Foreskin melanocyte (primary cell): ENCODE measurements at places on chromosomes 5 and 9.
A peak's percentile ranks its signal among the peaks of the same experiment; 100 is the strongest.

- peak; percentile 63 for DNase-seq
These were observed 92.4 kb downstream of the ARL15 start for GRCh38 chr5:54217826-54218503.

- no peak for DNase-seq
These were observed 251.2 kb upstream of the RORB start for GRCh38 chr9:74245866-74246497.

- peak; percentile 15 for DNase-seq
These were observed 15.3 kb upstream of the CD180 start for GRCh38 chr5:67211926-67212325.

GRCh38 chr5:172764861-172765765, 5.9 kb downstream of the DUSP1 start:
- peak; percentile 94 for DNase-seq

GRCh38 chr5:132418881-132419280, 49.4 kb downstream of the SLC22A5 start:
- no peak for DNase-seq

DNA sequence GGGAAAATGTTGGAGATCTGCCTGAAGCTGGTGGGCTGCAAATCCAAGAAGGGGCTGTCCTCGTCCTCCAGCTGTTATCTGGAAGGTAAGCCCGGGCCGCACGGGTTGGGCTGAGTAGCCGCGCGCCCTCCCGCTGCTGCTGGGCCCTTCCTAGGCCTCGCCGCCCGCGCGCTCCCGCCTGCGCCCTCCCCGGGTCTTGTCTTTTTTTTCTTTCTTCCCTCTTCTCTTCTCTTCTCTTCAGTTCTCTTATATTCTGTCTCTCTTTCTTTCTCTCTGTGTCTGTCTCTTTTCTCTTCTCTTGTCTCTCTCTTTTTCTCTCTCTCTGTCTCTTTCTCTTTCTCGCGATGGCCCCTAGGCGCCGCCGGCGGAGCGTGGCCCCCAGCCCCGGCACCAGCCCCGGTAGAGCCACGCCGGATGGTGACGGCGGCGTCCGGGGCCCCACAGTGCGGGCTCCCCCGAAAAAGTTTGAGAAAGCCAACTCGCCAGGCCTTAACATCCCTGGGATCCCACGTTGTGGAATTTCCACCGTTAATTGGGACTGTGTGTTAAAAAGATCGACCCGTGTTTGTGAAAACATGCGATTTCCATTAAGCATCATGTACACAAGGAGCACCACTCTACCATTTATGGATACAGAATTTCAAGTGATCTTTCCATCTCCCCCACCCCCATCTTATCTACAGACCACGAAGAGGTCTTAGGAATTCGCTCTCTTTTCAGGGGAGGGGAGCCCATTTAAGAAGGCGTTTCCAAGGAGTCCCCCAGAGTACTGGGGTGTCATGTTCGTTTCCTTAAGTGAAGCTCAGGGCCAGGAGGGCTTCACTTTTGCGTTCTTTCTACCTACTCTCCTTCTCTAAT, 616 bp downstream of the ABL1 start:
- DNase-seq, result no peak

- peak; percentile 66 for DNase-seq
These were observed 663 bp upstream of the SMIM27 start for GRCh38 chr9:32551276-32552051.

GRCh38 chr5:129440424-129440823, 19.7 kb upstream of the ADAMTS19 start:
- DNase-seq, result no peak

DNA sequence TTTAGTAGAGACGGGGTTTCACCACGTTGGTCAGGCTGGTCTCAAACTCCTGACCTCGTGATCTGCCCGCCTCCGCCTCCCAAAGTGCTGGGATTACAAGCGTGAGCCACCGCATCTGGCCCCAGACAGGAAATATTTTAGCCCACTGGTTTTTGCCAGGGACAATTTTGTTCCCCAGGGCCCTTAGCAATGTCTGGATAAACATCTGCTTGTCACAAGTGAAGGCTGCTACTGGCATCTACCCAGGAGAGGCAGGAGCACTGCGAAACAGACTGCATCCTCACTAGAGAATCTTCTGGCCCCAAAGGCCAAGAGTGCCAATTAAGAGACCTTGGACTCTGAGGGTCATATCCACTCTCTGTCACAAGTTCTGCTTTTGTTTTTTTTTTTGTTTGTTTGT, 2.4 kb upstream of the TPRN start:
- no peak for DNase-seq

GRCh38 chr5:176624938-176625337, 5.4 kb downstream of the SNCB start:
- DNase-seq, result peak; percentile 78

DNA sequence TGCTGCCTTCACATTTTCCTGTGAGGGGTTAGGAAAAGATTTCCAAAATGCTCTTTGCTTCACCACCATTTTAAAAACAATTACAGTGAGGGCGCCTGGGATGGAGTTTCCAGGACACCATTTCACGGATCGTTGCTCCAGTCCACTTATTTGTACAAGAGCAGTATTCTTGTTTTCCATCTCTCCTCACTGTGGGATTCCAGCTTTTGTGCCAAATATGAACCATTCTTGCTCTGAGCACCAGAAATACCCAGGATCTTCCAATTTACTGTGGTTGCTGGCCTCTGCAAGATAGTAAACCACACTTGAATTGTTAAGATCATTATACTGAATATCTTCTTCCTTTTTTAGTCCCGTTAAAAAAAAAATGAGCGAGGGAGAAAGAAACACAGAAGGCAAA, 899.5 kb downstream of the TLE1 start:
- no peak for DNase-seq

- peak; percentile 29 for DNase-seq
These were observed 2.4 kb upstream of the MOB3B start for GRCh38 chr9:27532046-27532445.

DNA sequence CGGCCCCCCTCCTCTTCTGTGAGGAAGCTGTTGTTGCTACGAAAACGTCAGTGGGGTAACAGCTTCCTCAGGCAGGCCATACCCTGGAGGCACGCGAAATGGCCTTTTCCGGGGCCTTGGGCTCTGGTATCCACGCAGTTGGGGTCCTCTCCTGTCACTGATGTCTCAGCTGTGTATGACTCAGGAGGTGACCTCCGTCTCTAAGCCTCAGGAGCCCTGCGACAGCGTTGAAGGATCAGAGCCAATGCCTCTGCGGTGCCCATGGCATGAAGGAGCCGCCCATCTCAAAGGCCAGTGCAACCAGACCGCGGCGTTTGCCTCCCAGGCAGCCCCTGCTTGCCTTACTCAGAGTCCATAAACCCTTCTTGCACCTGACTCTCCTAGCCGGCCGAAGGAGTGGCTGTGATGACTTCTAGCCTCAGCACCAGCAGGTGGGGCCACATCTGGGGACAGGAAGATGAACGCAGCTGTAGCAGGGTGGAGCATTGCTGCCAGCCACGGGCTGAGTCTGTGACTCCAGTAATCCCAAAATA, 1.0 kb upstream of the MXD3 start:
- DNase-seq, result no peak

DNA sequence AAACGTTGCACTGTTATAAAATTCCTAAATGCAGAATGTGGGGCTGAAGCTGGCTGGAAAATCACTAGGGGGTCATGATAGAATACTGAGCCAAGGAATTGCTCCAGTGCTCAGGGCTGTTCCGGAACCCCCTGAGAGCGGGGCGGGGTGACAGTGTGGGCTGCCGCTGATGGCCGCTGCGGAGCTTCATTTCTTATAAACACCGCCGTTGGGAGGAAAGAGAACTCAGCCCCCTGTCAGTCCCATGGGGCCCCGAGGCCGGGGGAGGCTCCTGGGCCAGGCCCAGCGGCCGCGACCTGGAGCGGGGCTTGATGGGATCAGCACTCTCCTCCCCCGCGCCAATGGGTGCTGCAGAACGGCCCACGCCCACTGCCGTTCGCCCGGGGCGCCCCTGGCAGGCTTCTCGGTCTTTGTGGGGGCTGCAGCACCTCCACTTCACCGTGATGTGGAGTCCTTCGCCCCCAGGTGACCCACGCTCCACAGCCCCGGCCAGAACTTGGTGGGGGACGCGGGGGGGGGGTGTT, 5.2 kb upstream of the IRF1 start:
- DNase-seq, result no peak

DNA sequence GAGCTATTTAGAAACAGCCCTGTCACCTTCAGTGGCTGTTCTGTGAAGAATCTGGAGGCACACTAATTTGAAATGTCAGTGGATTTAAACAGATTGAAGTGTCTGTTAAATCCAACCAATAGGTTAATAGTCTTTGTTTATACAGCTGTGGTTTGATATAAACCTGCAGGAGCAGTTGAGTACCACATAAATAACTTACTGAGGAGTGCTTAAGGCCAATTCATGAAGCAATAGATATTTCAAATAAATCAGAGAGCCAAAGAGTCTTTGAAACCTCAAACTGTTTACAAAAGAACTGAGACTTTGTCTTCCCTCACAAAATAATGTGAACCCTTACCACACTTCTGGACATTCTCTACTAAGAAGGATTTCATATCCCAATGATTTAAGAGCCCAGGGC, 111.9 kb downstream of the FEM1C start:
- DNase-seq, result no peak

DNA sequence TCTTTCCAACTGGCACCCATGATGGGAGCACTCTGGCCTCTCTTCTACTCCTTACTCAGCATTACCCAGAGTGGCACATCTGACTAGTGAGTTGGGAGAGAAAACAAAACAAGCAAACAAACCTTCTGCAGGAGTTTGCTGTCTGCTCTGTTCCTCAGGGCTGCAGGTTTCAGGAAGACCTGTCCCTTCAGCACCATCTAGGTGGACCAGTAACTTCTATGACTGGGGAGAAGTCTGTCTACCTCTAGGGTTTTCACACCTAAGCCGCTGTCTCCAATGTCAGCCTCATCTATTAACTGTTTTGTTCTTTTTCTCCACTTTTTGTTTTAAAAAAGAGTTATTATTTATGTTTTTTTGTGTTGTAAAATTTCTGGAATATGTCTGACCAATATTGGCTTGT, 58.7 kb downstream of the RAB3C start:
- no peak for DNase-seq

- DNase-seq, result no peak
These were observed 27.9 kb downstream of the BDP1 start for GRCh38 chr5:71483355-71483754.

- DNase-seq, result no peak
These were observed 346.3 kb downstream of the ENC1 start for GRCh38 chr5:74294231-74294705.

DNA sequence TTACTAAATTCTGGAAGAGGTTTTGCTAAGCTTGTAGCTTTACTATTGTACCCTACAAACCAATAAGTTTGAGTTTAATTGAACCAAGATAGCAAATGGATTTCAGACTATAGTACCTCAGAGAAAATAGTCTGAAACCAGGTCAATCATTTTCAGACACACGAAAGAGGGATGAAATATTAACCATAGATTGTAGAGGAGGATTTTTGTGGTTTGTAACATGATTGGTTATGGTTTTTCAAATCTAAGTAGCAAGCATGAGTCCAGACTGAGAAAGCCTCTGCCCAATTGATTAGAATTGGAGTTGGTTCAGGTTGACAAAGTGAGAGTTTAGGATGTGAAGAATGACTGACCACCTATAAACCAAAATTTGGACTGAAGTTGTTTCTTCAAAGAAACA, 562.7 kb upstream of the DMAC1 start:
- DNase-seq, result no peak
